ENCODE measurements at places on chromosomes 3 and 15. TPM values are rescaled to one million over a fixed set of nuclear protein-coding genes. Genes with fewer than 3 reads are reported as not detected.

DNA sequence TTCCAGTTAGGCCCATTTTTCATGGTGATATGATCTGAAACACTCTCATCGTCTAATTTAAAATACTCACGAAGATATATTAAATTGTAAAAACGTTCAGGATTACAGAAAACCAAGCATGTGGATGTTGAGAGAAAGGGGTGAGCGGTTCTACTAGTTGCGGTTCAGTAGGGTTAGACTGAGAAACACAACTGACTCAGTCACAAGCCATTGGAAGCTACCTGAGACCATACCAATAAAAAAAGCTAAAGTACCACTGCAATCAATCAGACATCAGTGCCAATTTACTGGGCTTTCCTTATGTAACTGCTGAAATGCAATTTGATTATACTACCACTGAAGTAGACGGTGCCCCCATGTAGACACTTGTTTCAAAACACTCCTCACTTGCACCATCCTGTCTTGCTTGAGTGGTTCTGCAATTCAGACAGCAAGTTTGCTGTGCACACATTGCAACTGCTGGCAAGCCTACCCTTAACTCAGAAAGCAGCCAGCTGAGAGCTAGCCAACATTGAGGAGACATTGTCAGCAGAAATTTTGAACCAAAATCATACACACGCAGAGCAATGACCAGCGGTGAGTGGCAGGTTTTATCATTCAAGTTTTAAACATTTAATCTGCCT, 368.7 kb upstream of the ARHGEF26 start:
- DNase-seq, result no peak

Gene GPR160
- 13.8 TPM for total RNA-seq

GRCh38 chr15:95620934-95621579, 709.4 kb upstream of the NR2F2 start:
- no peak for DNase-seq

Gene LACTB
- 14.0 TPM for total RNA-seq

Gene RGMA
- 0.18 TPM for total RNA-seq

- DNase-seq, result peak; percentile 19
These were observed 30.2 kb downstream of the BCL2L10 start for GRCh38 chr15:52082197-52083036.

DNA sequence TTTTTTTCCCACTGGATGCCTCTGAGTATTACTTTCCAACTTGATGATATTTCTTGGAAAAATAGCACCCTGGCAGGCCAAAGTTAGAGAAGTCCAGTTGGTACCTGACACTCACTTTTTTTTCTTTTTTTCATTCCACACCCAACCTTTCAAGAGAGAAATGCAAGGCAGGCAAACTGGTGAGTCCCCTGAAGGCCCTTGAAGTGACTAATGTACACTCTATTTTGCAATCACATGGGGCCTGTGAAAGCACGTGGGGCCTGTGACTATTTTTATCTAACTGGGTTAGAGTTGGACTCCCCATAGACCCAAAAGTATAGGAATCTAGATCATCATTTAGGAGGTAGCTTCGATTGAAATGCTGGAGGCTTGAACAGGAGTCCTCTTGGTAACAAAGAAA, 316.7 kb downstream of the CHL1 start:
- no peak for DNase-seq

- no peak for DNase-seq
These were observed 99.4 kb downstream of the IQSEC1 start for GRCh38 chr3:12973827-12974226.

DNA sequence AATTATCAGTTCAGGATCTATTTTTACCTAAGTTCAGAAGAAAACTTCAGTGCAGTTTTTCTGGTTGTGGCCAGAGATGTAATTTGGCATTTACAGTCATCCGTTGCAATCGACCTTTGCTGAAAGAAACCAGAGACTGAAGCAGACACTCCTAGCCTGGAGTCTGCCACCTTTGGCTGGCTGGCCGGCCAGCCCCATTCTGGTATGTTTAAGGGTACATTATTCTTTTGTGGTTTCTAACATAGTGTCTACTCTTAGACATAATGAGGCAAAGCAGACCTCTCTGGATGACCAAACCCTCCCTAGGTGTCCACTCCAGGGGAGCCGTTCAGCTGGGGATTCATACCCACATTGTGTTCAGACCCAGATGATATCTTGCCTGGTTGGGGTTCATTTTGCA, 275.9 kb upstream of the TPM1 start:
- no peak for DNase-seq

- no peak for DNase-seq
These were observed 88.9 kb downstream of the MBNL1 start for GRCh38 chr3:152357587-152357986.

GRCh38 chr15:61115241-61115640, 113.9 kb downstream of the RORA start:
- no peak for DNase-seq
